ENCODE measurements at places on chromosomes 3 and 15.

- DNase-seq: no peak
These were observed 53.9 kb downstream of the ACAD9 start for GRCh38 chr3:128933213-128933921.

DNA sequence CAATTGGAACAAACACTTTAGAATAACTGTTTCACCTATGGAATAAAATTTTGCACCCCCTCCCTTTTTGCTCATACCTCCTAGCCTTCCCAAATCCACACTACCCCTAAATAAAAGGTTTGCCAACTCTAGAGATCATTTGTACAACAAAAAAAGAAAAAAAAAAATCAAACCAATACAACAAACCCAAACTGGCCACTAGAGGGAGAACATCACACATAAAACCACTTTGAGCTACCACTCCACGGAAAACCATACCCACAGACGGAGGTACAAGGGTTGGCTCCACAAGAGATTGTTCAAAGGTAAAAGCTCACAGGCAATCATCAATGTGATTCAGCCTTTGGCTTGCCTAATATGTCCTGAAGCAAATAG, 47.6 kb downstream of the SETMAR start:
- peak; percentile 79 for DNase-seq

DNA sequence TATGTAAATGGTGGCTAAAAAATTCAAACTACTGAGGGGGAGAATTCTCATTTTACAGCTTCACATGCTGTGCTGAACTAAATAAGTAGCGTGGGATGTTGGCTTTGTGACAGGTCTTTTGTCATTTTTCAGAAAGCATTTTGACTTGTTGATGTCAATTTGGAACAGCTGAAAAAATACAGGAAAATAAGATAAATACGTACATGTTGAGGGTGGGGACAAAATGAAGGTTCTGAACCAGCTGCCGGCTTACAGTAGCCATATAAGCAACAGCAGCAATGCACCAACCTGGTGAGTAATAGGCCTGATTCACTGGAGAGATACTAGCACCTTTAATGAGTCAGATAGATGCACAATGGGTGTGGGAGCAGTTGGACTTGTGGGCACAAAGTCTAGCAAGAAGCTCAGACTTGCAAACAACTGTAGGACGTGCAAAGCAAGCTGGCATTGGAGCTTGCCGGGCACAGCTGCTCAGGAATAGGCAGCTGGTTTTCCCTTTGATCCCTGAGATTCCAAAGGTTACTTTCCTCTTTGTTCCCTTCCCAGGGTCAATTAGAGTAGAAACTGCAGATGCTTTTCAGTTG, 12.9 kb downstream of the B3GNT5 start:
- DNase-seq: no peak

- no peak for DNase-seq
These were observed 15.6 kb downstream of the HERC1 start for GRCh38 chr15:63818191-63818590.

DNA sequence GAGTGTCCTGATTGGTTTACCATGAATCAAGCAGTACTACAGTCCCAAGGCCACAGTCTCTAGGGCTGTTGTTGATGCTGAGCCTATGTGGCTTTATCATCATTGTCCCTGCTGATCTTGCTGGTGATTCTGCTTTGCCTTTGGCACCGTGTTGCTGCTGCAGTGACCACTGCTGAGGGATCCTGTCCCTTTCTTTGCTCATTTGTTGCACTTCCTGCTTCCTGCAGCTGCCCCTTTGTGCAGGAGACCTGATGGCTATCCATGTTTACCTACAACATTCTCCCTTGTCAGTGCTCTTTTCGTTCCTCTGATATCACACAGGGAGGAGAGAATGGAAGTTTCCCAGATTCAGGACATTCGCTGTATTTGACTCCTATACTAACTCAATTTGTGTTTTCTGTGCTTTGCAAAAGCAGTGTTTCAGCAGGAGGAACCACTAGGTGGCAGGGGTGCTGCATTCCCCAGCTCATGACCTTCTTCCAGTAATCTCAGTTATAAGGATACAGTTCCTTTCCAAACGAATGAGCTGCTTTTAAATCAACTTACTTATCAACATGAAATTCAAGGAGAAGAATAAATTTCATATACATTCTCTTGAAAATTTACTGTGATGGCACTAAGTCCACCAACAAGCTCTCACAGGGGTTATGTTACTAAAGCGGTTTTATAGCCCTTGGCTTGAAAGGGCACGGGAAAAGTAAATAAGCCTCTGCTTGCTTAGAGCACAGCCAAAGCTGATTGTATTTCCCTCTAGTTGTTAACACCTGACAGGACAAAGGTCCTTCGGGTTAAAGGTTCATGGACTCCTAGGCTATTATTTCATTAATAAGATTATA, 9.7 kb upstream of the THUMPD3 start:
- DNase-seq: peak; percentile 68

DNA sequence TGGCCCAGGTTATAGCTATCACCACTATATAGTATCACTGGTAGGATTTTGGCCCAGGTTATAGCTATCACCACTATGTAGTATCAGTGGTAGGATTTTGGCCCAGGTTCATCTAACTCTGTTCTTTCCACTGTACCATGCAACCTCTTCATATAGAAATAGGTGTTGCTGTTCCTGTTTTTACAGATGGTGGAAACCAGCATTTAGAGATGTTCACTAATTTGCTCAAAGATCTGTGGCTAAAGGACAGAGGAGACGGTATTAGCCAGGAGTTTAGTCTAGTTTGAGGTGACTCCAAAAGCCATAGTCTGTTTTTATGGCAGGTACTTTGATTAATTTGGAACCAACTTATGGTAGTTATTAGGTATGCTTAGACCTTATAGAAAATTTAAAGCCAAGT, 3.1 kb downstream of the LRCH3 start:
- peak; percentile 27 for DNase-seq
